ENCODE measurements at places on chromosomes 5 and 9. TPM values are rescaled to one million over a fixed set of nuclear protein-coding genes. Genes with fewer than 3 reads are reported as not detected.

- H3K27me3 ChIP-seq, result no peaks in the 10 kb centered on the region
- no peak overlapping the region for H3K27ac ChIP-seq
- H3K4me1 ChIP-seq, result no peaks in the 10 kb centered on the region
- no peak overlapping the region for H3K4me3 ChIP-seq
These were observed 12.2 kb upstream of the SPATA31D1 start for GRCh38 chr9:81976351-81976750.

DNA sequence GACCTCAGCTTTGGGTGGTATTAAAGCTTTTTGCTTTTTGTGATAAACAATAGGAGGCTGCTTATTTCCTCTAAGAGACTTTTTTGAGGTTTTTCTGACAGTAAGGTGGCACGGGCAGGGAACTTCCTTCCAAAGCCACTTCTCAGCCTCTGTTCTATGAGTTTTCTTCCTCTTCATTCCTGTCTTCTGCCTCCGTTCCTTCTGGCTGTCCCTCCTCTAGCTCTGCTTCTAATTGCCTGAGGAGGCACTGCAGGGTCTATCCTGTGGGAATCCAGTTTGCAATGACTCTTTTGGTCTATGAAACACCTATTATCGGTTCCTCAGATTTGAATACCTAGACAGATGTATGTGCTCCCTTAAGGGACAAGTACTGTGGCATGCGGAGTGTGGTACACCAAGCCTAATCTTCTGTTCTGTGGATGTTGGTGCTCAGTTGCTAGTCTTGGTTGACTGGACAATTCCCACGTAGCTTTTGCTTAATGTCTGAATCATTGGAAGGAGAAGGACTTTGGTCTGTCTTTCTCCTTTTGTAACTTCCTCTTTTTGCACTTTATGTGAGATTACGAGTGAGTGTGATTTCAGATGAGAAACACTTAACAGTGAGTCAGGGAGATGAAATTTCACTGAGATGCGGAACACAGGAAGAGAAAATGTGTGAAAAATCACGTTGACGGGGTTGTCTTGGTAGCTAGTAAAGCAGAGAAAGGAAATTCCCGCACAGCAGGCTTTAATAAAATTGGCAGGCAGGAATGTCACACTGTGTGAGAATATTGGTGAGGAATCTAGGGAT, 305.2 kb downstream of the EFNA5 start:
- no peaks in the 10 kb centered on the region for H3K36me3 ChIP-seq
- H3K27me3 ChIP-seq, result peaks cover 3% of the 10 kb centered on the region
- peak overlapping the region; percentile 87 for H3K27ac ChIP-seq
- peak; percentile 43 for DNase-seq
- peaks cover 45% of the 10 kb centered on the region for H3K4me1 ChIP-seq

DNA sequence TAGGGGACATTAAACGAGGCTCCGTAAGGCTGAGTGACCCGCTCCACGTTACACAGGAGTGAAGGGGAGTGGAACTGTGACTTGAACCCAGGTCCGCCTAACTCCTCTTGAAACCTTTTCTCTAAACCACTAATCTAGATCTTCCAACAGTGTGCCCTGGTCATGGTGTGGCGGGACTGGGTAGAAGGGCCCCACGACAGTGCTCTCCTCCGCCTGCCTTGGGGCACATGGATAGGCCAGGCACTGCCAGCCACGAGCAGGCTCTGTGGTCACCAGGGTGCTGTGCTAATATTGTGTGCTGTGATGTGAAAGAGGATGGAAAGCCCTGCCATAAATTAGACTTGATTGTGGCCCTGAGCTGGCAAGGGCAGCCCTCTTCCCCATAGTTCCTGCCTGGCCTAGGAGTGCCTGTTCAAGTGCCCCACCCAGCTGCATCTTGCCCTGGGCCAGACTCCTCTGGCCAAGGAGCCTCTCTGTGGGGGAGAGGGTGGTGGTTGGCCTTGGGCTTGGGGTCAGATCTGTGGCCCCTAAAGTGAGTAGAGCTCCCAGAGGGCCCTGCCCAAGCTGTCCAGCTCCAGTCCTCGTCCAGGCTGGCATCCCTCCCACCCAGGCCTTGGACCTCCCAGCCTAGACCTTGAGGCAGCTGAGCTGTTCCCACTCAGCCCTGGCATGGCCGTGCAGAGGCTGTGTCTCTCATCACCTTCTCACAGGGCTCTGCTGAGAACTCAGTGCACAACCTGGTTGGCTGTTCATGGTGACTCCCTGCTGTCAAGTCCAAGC, 67.8 kb upstream of the TBC1D2 start:
- no peak for DNase-seq
- H3K4me3 ChIP-seq, result no peak overlapping the region
- H3K36me3 ChIP-seq, result no peaks in the 10 kb centered on the region
- H3K27me3 ChIP-seq, result no peaks in the 10 kb centered on the region
- no peaks in the 10 kb centered on the region for H3K4me1 ChIP-seq
- H3K27ac ChIP-seq, result no peak overlapping the region

DNA sequence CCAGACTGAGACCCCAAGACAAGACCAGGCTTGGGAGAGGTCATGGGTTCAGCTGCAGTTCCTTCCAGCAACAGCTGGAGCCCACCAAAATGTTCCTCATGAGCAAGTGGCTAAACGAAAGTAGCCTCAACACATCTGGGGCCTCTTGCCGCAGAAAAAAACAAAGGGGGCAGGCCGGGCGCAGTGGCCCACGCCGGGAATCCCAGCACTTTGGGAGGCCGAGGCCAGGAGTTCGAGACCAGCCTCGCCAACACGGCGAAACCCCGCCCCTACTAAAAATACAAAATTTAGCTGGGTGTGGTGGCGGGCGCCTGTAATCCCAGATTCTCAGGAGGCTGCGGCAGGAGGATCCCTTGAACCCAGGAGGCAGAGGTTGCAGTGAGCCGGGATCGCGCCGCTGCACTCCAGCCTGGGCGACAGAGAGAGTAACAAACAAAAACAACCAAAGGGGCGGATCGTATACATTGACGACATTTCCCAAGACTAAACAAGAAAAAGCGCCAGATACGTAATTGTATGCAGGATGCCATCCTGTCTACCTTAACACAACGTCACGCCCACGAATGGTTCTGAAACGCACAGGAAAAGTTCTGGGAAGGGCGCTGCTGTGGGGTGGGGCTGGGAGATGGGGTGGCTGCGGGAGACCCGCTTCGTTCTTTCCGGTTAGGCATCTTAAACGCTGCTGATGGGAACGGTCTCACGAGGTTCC, 1.7 kb downstream of the INPP5E start:
- H3K27me3 ChIP-seq, result no peaks in the 10 kb centered on the region
- peaks cover 27% of the 10 kb centered on the region for H3K4me1 ChIP-seq
- peaks cover 8% of the 10 kb centered on the region for H3K36me3 ChIP-seq
- H3K27ac ChIP-seq, result no peak overlapping the region

DNA sequence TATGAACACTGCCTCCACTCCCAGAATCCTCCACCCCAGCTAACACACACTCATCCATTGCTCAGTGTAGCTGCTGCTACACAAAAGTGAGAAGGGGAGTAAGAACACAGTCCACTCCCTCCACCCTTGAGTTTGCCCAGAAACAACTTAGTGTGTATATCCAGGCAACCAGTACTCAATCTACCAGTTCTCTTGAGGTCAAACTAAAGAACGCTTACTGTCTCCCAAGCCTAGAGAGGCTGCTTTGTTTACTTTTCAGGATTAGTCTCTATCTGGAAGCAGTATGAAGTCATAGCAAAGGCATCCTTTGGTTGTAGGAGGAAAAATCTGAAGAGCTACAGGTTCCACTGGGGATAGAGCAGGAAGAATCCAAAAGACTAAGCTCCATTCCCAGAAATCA, 296.3 kb downstream of the KCNN2 start:
- DNase-seq, result no peak
- no peak overlapping the region for H3K27ac ChIP-seq
- no peaks in the 10 kb centered on the region for H3K36me3 ChIP-seq
- H3K4me3 ChIP-seq, result no peak overlapping the region
- H3K27me3 ChIP-seq, result peaks cover 2% of the 10 kb centered on the region

- DNase-seq, result no peak
- no peaks in the 10 kb centered on the region for H3K36me3 ChIP-seq
- H3K27me3 ChIP-seq, result peaks cover 5% of the 10 kb centered on the region
- H3K27ac ChIP-seq, result no peak overlapping the region
- no peak overlapping the region for H3K4me3 ChIP-seq
These were observed 501.0 kb downstream of the GADD45G start for GRCh38 chr9:90105773-90106172.

DNA sequence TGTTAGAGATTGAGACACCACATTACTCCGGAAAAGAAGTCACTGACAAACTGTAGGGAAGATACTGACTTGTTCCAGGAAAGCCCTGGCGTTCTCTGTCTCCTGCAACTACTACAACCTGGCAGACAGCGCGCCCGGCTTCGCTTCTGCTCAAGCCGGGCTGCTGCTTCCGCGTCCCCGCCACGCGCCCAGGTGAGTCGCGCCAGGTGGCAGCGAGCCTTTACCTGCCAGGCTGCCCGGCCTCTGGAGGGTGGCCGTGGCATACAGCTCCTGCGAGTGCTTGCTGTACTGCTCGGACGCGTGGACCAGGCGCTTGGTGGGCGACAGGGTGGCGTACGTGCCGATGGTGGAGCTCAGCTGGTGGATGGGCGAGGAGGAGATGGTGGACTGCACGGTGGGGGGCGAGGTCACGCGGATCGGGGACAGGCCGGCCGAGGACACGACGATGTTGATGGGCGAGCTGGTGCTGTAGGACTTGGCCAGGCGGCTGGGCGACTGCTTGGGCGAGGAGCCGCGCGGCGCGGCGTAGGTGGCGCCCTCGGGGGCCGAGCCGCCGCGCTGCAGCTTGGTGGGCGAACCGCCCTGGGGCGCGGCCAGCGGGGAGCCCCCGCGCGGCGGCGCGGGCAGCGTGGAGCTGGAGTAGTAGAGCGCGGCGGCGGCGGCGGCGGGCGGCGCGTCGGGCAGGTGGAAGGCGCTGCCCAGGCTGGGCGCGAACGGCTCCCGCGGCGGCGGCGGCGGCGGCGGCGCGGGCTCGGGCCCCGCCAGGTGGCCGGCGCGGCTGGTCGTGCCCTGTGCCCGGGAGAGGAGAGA, 519.6 kb downstream of the CTNND2 start:
- H3K36me3 ChIP-seq, result peaks cover 3% of the 10 kb centered on the region
- peaks cover 16% of the 10 kb centered on the region for H3K4me1 ChIP-seq
- H3K27me3 ChIP-seq, result peaks cover 25% of the 10 kb centered on the region
- peak overlapping the region; percentile 76 for H3K4me3 ChIP-seq
- H3K27ac ChIP-seq, result no peak overlapping the region

ATG12 gene
- 91.5 TPM for polyA plus RNA-seq

PROB1 gene
- 1.4 TPM for polyA plus RNA-seq

SAXO1 gene
- not detected for polyA plus RNA-seq

NR5A1 gene
- polyA plus RNA-seq, result not detected

TDRD7 gene
- 6.9 TPM for polyA plus RNA-seq
